Fibroblast of mammary gland (primary cell): ENCODE measurements at places on chromosomes 5 and 9.

- no peak for DNase-seq
Measured at GRCh38 chr5:111411301-111411700, 101.0 kb downstream of the STARD4 start.

DNA sequence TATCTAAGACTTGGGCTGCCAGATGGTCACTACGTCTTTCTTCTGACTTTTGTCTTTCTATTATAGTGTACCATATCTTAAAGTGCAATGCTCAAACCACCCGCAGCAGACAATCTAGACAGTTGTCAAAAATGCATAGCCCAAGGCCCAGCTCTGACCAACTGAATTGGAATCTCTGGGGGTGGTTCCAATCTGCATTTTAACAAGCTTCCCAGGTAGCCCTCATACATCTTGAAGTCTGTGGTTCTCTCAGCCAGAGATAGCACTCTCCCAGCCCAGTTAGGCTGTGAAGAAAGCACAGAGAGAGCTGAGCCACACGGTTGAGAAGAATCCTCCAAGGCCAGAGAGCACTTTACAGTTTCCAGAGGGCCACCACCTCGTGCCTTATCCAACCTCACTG lies 128.2 kb upstream of the HAND1 start:
- DNase-seq, result no peak

- no peak for DNase-seq
Measured at GRCh38 chr5:94309141-94309540, 309.3 kb downstream of the KIAA0825 start.

GRCh38 chr9:130498918-130499698 lies 54.3 kb downstream of the ASS1 start:
- no peak for DNase-seq

DNA sequence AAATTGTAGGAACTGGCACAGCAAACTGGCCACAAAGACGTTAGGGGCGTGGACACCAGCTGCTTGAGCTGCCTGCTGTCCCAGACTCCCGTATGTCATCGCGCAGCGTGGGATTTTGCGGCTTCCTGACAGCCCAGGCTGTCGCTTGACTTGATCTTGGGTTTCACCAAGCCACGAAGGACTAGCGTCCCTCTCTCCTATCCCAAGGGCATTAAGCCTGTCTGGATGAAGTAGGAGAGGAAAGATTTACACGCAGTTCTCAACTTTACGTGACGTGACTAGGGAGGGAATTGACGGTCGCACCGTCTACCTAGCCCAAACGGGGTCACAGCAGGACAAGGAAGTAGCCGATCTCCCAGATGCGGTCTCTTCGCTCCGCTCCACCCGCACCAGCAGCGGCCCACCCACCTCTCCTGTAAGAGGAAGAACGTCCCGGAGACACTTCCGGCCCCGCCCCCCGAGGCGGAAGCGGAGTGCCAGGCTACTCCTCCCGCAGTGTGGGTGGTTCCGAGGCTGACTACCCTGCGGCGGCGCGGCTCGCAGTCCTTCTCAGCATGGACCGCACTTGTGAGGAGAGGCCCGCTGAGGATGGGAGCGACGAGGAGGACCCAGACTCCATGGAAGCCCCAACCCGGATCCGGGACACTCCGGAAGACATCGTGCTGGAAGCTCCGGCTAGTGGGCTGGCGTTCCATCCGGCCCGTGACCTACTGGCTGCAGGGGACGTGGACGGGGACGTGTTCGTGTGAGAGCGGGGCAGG lies at the start of gene WDR55:
Gene WDR55 (plus strand): TSS at position 546 of the 761 bp plus-strand sequence. CDS start 9 bp downstream, at position 555.
- DNase-seq, result peak; percentile 87

DNA sequence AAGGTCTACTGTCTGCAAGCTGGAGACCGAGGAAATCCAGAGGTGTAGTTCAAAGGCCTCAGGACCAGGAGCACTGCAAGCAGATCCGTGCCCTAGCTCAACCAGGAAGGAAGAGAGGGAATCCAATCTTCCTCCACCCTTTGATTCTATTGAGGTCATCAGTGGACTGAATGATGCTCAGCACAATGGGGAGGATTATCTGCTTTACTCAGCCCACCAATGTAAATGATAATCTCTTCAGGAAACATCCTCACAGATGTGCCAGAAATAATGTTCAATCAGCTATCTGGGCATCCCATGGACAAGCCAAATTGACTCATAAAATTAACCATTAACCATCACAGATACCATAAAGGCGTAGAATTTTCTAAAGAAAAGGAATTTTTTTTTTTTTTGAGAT lies 92.0 kb downstream of the BASP1 start:
- no peak for DNase-seq

- DNase-seq, result no peak
Measured at GRCh38 chr5:133926489-133927299, 41.7 kb downstream of the C5orf15 start.
